Suppressor macrophage treated with lipopolysaccharide for 1 hour (primary cell): ENCODE measurements at places on chromosomes 13 and 19.
A peak's percentile ranks its signal among the peaks of the same experiment; 100 is the strongest.

GRCh38 chr19:27971869-27972268 is 1241.1 kb downstream of the UQCRFS1 start:
- no peak for DNase-seq

GRCh38 chr19:43420954-43421353 is 6.3 kb downstream of the TEX101 start:
- DNase-seq: no peak

DNA sequence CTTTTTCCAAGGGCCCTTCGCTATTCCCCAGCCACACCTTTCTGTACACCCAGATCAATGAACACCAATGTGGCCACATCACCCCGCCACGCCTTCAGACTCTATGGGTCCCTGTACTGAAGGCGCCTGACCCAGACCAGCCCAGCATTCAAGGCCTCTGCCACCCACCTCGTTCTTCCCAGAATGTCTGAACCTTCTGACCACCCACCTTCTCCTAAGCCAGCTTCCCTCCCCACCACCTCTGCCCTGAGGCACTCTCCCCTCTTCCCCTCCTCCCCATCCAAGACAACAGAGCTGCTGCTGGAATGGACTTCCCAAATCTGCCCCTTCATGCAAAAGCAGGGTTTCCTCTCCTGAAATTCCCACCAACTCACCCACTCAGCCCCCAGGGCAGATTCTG is 3.3 kb upstream of the CEACAM20 start:
- DNase-seq: no peak

DNA sequence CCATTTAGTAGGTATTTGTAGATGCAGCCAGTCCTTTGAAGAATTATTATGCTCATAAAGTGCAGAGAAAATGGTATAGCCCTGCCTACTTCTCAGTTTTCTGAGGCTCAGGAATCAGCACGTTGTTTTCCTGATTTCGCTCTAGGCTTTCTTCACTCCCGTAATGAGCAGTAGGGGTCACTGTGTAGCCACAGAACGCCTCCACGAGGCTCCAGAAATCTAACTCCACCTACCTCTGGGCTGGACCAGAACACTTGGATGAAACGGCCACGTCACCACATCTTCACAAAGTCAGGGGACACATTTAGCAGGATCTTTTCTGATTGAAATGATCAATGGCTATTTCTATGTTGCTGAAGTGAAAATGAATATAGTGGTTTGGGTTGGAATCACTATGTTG is 49.8 kb upstream of the GTF3A start:
- peak; percentile 92 for DNase-seq

DNA sequence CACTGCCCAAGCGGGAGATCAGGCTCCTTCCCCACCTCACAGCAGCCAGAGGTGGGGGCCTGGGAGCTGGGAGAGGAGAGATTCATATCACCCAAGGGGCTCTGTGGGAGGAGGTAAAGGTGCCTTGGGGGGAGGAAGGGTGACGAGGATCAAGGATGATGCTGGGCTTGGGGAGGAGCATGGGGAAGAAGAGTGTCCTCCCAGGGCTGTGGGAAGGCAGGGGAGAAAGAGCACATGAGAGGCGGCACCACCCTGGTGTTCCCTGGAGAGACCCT is 82.7 kb downstream of the ANKRD10 start:
- no peak for DNase-seq

GRCh38 chr19:19711934-19712828 is 20.7 kb downstream of the ZNF14 start:
- no peak for DNase-seq

DNA sequence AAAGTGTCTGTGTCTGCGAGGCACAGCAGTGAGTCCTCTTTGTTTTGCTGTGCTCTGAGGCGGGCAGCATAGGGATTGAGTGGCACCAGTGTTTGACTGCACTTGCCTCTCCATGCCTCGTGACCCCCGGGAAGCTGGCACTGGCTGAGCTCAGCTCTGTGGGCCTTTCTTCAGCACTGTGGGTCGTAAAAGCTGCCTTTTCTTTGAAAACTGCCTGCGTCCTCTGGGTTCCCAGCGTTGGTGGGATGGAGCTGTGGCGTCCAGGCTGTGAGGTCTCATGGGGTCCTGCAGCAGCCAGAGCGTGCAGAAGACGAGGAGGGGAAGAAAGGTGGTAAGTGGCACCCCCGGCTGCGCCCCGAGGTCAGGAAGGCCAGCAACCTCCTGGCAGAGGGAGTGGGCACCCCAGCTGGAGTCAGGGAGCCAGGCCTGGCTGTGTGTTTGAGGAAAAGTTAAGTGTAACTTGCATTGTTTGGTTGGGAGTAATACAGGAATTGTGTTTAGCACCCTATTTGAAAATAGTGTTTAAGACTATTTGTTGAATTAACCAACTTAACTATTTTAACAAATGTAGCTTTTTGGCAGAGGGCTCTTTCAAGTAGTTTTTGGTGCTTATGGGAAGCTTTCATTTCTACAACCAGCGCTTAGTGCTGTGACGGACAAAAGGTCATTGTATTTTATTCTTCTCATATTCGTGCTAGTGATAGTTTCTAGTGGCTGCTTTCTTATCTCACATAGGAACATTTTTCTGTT is 79.3 kb upstream of the TEX29 start:
- DNase-seq: no peak

GRCh38 chr13:43044720-43045301 is 21.4 kb downstream of the DNAJC15 start:
- no peak for DNase-seq

DNA sequence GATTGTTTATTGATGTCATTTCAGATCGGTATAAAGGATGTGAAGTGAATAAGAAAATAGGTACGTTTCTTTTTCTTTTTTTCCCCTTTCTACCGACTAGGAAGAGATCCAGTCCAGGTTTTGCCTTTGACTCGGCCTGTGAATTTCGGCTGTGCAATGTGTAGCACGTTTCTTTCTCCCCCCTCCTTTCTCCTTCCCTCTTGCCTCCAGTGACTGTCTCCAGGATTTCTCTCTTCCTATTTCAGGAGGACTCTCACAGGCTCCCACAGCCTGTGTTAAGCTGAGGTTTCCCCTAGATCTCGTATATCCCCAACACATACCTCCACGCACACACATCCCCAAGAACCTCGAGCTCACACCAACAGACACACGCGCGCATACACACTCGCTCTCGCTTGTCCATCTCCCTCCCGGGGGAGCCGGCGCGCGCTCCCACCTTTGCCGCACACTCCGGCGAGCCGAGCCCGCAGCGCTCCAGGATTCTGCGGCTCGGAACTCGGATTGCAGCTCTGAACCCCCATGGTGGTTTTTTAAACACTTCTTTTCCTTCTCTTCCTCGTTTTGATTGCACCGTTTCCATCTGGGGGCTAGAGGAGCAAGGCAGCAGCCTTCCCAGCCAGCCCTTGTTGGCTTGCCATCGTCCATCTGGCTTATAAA is at the start of gene GPC6:
TSS of gene GPC6 (plus strand) at position 185 of the 657 bp plus-strand sequence.
- no peak for DNase-seq

GRCh38 chr13:43411741-43412140 is 375.0 kb downstream of the ENOX1 start:
- DNase-seq: no peak
